ENCODE measurements at places on chromosomes 7 and 10.

- DNase-seq: no peak
Measured at GRCh38 chr10:60192946-60193345, 196.7 kb downstream of the ANK3 start.

GRCh38 chr7:32631021-32631420 lies 135.7 kb downstream of the AVL9 start:
- no peak for DNase-seq

- DNase-seq: no peak
Measured at GRCh38 chr7:151018421-151019129, 5.7 kb downstream of the ATG9B start.

DNA sequence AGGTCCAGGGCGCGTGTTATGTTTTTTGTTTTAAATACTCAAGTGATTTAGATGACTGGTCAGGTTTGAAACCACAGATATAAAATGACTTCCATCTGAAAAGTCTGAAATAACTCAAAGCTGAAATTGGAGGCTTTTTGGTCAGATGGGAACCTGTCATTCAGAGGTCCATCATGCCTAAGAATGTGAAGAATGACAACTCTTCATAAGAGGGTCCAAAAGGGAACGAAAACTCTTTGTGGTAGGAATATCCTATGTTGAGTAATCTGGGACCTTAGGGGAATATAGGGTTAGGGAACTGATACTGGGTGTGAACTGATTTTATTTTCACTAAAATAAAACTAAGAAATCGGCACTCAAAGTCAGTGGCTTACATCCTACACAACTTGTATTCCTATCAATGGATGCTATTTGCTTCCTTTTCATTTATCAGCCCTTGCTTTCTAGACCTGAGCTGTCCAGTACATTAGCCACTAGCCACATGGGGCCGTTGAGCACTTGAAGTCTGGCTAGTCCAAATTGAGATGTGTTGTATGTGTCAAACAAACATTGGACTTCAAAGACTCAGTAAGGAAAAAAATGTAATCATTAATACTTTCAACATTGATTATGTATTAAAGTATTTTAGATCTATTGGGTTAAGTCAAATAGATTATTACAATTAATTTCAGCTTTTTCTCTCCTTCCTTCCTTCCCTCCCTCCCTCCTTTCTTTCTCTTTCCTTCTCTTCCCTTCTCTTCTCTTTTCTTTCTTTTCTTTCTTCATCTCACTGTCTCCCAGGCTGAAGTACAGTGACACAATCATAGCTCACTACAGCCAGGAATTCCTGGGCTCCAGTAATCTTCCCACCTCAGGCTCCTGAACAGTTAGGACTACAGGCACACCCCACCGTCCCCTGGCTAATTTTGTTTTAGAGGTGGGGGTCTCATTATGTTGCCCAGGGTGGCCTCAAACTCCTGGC lies 56.5 kb upstream of the KDM7A start:
- DNase-seq: no peak

DNA sequence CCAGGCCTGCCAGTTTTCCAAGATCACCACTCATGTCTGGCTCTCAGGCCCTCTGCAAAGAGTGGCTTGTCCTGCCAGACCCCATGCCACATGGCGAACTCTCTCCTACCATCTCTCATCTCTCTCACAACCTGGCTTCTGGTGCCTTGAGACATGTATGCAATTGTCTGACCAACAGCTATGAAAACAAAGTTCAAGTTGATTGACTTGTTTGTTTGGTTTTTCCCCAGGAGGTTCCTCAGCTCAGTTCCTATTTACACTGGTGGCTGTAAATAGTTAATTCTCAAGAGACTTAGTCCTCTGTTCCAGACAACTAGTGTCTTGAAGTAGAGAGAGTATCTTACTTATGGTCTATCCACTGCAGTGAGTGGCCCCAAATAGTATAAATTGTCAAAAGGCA lies 131.8 kb downstream of the SNX10 start:
- no peak for DNase-seq

- DNase-seq: no peak
Measured at GRCh38 chr10:119235356-119235755, 28.0 kb downstream of the GRK5 start.

- DNase-seq: no peak
Measured at GRCh38 chr10:59180689-59181270, 4.3 kb downstream of the PHYHIPL start.

GRCh38 chr7:101804967-101805366 lies 12.5 kb upstream of the CUX1 start:
- no peak for DNase-seq

DNA sequence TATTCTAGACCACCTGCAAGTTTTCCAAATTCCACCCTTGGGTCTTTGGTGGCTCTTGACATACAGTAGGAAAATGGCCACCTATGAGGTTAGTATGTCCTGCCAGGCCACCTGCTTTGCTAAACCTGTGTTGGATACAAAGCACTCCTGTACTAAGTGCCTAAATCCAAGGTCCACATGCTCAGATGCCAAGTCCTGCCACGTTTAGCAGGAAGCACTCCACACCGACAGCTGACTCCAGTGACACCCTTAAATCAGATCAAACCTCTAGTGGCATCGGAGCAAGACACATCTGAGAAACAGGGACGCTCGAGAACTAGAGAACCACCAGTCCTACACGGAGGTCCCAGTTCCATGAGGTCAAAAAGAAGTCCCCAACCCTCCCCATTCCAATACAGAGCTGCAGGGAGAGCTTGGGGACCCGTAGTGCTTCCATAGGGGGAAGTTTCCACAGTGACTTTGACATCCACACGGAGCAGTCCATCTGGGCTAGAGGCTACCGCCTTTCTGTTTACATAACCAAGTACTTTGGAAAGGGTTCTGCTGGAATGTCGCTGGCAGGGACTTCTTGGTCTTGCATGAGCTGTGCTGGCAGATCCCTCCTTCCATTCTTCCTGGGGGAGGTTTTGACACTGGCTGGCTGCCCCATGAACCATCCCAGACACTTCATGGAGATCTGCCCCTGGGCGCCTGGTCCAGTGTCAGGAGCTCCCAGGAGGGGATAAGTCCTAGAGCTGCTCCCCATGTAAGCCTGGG lies 290.6 kb downstream of the PRPF18 start:
- no peak for DNase-seq

GRCh38 chr10:13496164-13496563 lies 32.6 kb downstream of the BEND7 start:
- DNase-seq: no peak

DNA sequence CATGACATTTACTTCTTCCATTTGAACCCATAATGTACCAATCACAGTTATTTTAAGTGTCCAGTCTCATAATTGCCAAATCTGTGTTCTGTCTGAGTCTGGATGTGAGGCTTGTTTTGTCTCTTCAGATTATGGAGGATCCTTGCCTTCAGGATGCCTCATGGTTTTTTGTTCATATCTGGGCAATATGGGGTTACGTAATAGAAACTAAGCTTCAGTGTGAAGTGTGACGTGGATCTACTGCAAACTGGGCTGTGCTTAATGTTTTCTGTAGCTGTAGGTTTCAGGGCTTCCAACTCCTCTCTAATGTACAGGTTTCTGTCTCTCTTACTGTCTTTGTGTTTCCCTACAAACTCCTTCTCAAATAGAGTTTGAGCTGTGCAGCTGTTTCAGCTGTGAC lies 223.7 kb upstream of the ADARB2 start:
- DNase-seq: no peak

DNA sequence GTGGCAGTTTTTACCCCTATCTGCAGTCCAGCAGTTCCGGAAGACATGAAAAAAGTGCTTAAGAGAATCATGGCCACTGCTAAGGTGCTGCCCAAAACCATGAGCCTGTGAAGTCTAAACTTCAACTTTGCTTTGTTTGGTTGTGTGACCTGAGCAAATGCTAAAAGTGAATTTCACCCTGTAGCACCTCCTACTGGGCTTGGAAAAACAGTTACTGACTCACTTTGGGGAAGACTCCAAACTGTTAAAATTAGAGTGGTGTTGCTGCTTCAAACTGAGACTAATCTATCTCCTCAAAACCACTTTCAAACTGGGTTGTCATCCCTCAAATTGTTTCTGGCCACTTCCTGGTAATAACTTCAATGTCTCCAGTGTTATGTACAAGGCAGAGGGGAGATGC lies 21.3 kb downstream of the MKX start:
- no peak for DNase-seq

DNA sequence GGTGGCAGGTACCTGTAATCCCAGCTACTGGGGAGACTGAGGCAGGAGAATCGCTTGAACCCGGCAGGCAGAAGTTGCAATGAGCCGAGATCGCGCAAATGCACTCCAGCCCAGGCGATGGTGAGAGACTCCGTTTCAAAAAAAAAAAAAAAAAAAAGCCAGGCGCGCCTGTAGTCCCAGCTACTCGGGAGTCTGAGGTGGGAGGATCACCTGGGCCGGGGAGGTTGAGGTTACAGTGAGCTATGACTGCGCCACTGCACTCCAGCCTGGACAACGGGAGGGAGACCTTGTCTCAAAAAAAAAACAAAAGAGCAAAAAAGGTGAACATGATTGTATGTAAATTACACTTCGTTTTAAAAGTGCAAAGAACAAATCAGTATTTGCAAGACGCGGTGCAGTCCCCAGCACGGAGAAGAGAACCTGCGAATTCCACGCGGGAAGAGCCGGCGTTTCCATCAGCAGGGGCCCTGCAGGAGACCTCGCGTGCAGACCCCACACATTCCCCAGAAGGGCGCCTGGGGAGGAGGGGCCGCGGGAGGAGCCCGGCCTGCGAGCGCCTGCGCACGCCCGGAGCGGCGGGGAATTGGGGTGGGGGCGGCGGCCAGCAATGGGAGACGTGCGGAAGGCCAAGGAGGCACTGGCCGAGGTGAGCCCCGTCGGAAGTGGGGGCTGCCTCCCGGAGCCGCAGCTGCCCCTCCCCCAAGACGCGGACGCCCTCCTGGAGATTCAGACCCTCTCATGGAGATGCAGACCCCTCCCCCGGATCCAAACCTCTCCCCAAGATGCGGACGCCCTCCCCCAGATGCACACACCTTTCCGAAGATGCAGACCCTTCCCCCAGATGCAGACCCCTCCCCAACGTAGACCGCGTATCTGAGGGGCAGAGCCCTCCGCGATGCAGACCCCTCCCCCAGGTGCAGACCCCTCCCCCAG lies 16.7 kb upstream of the SUN1 start:
- no peak for DNase-seq

GRCh38 chr7:29194594-29195427 lies at the start of gene CHN2:
Gene CHN2 (plus strand): TSS chr7:29194775.
- DNase-seq: no peak

GRCh38 chr7:95534796-95535195 lies 49.1 kb downstream of the ASB4 start:
- DNase-seq: no peak

DNA sequence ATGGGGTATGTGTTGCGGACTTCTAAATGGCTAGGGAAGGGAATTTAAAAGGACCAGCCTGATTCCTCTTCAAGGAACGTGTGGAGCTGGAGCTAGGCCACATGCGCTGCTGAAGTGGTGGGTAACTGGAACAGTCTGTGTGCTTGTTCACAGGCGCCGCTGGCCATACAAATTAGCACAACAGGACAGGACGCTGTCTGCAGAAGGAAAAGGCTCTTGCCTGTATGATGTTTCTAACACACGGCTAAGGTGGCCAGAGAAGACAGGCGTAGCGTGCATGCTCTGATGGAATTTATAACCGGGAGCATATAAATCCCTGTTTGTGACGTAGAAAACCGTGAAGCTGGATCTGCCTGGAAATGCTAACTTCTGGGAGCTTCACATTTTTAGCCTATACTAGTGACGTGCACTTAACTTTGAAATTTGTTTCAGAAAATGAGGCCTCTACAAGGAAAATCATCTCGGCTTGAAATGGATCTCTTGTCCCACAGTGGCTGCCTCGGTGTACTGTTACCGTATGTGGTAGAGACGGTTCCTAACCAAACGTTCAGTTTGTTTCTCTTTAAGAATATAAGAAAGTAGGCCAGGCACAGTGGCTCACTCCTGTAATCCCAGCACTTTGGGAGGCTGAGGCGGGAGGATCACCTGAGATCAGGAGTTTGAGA lies 569.4 kb downstream of the PTPRN2 start:
- DNase-seq: no peak

GRCh38 chr7:158272509-158273137 lies 315.0 kb downstream of the PTPRN2 start:
- no peak for DNase-seq

DNA sequence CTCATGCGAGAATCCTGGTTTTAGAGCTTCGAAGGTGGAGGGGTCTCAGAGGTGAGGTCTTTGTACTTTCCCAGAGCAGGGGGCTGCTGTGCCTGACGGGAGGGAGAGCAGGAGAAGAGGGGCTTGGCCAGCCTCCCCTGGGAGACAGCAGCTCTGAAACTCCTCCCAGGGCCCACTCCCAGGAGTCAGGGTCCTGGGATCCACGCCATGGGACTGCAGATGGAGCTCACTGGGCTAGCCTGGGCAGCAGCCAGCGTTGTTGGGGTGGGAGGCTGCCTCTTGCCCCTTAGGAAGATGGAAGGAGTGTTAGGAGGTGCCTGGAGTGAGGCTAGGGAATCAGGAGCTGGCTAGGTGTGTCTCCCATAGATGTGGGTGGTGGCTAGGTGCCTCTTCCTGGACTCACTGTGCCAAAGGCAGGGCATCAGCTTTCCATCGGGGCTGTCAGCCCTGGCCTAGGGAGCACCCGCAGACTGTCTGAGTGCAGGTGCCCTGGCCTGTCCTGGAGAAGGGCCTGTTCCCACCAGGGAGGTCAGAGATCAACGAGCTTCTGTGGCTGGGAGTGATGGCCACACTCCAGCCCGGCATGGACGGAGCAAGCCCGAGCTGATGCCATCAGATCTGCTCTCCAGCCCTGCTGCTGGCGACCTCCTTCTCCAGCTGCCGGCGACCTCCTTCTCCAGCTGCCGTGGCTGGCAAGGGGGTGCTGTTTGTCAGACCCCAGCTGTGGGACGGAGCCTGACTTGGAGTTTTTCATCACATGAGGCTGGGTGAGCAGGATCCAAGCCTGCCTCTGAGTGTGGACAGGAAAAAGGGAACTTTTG lies 111.3 kb downstream of the PTPN20 start:
- DNase-seq: no peak
